ENCODE measurements at places on chromosomes 7 and 10.

DNA sequence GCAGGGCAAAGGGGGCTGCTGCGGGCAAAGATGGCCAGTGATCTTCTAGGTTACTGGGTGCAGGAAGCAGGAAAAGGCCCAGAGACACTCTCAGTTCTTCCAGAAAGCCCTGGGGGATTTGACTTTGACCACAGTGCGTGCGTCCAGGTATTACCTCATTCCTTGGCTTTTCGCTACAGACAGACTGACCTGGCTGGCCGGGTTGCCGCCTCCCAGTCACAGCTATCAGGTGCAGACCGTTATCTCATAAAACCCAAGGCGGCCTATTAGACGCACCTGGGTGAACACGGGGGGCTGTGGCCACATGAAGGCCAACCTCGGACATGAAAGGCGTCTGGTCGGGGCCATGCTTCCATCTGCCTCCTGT lies 80.3 kb downstream of the FOXL3 start:
- H3K27me3 ChIP-seq = no peaks in the 10 kb centered on the region
- no peak overlapping the region for H3K27ac ChIP-seq
- H3K4me1 ChIP-seq = no peaks in the 10 kb centered on the region

- DNase-seq = no peak
- no peaks in the 10 kb centered on the region for H3K27me3 ChIP-seq
- H3K27ac ChIP-seq = no peak overlapping the region
- no peaks in the 10 kb centered on the region for H3K36me3 ChIP-seq
These were observed 12.5 kb upstream of the ZNF487 start for GRCh38 chr10:43424416-43424815.

DNA sequence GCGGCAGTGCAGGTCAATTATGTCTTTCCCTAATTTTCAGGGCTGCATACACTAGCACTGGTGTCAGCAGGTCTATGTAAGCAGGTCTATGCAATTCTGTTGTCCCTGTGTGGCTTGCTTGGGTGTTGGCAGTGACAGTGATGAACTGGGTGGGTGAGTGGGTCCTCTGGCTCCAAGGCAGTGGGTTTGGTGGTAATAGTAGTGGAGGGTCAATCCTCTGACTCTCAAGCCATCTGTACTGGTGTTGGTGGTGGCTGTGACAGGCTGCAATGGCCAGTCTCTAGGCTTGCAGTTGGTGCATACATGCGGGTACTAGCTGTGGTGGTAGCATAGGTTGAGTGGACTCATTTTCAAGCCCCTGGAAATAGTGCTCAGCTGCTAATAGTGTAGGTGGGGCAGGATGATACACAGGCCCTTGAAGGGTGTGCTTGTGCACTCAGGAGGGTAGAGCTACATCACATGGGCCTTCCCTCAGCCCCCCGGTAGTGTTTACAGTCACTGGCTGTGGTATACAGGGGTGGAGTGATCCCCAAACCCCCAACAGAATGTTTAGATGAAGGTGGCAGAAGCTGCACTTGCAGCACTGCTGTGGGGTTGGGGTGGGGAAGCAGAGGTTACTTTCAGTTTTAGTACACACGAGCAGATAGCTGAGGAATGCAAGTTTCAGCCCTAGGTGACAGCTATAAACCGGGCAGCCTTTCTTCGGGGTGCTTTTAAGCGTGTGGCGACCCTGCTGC lies 331.3 kb downstream of the PCDH15 start:
- H3K4me3 ChIP-seq = no peak overlapping the region
- no peak for DNase-seq
- H3K27ac ChIP-seq = no peak overlapping the region

DNA sequence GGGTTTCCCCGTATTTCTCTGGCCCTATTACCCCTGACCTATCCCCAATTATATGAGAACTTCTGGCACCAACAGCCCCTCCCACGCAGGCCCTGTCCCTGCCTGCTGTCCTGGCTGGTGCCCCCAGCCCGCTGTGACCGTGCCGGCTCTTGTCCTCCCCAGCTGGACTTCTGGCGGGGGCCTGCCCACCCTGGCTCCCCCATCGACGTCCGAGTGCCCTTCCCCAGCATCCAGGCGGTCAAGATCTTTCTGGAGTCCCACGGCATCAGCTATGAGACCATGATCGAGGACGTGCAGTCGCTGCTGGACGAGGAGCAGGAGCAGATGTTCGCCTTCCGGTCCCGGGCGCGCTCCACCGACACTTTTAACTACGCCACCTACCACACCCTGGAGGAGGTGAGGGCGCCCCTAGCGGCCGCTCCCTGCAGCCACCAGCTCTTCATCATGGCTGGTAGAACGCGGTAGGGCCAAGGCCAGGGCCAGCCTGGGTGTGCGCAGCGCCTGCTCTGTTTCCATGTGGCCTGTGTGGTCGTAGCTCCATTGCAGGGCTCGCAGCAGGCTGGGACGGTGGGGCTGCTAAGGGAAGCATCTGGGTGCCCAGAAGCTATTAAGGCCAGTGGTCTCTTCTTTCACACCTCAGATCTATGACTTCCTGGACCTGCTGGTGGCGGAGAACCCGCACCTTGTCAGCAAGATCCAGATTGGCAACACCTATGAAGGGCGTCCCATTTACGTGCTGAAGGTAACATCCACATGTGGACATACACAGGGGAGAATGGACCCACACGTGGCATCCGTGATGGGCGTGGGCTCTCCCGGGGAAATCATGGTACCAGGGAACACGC lies 1.4 kb downstream of the CPA1 start:
- no peak overlapping the region for H3K4me3 ChIP-seq
- H3K4me1 ChIP-seq = no peaks in the 10 kb centered on the region
- no peaks in the 10 kb centered on the region for H3K36me3 ChIP-seq
- DNase-seq = no peak

DNA sequence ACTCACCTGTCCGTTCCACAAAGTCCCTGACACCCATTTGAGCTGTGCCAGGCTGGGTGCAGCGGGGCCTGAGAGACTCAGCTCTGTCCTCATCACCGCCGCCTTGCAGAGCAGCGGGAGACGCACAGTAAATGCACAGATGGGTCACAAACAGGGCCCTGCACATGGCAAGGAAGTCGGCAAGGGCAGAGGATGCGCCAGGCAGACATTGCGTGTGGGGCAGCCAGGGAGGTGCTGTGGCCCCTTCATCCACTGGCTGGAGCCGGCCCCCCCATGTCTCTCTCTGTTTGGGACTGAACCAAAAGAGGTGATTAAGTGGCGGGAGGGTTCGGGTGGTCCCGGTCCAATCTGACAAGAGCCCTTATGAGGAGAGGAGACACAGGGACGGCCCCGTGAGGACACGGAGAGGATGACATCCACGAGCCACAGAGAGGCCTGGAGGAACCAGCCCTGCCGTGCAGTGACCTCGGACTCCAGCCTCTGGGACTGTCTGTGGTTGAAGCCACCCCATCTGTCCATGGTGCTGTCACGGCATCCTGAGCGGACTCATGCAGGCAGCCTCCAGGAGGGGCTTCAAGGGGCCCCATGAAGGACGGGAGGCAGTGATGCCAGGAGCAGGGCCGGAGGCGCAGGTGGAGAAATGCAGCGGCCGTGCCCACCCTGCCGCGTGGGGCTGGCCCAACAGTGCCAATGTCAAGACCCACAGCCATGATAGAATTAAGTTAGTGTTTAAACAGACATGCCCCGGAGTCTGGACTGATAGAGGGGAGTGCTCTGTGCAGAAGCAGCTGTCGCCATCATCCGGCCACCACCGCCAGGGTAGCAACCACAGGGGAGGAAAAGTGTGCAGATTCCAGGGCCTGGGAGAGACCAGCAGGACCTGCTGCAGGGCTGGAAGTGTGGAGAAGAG lies 28.4 kb upstream of the FOXL3 start:
- H3K27me3 ChIP-seq = no peaks in the 10 kb centered on the region
- no peak overlapping the region for H3K27ac ChIP-seq
- H3K4me3 ChIP-seq = no peak overlapping the region
- peaks cover 2% of the 10 kb centered on the region for H3K36me3 ChIP-seq

DNA sequence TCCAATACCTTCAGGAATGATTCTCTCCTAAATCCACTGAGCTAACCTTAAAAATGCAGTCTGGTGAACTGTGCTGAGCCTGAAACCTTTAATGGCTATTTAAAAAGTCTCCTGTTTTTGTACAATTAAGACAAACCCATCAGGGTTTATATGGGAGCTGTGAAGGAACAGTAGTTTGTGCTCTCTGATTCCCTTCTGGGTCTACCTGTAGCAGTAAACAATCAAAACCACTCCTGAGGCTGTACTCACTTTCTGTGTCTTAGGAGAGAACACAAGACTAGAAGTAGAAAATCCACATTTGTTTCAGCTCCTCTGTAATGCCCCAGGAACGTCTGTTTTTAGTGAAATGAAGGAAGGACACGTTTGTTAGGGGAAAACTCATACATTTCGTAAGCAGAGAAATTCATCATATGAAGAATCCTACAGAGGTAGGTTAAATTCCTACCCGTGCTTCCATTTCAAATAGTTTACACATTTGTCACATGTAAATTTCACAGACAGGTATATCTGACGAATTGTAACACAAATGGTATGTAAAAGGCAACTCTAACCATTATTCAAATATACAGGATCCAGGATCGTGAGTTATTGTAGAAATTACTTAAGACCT lies 2.6 kb downstream of the CUX1 start:
- no peak overlapping the region for H3K27ac ChIP-seq
- H3K4me1 ChIP-seq = peaks cover 42% of the 10 kb centered on the region
- no peaks in the 10 kb centered on the region for H3K27me3 ChIP-seq

GRCh38 chr7:140061607-140061930 lies 1.2 kb downstream of the PARP12 start:
- no peak for DNase-seq
- peak overlapping the region; percentile 88 for H3K4me3 ChIP-seq
- no peaks in the 10 kb centered on the region for H3K36me3 ChIP-seq
- no peaks in the 10 kb centered on the region for H3K4me1 ChIP-seq
- H3K27ac ChIP-seq = peak overlapping the region; percentile 30

- H3K27me3 ChIP-seq = no peaks in the 10 kb centered on the region
- no peaks in the 10 kb centered on the region for H3K36me3 ChIP-seq
- H3K4me3 ChIP-seq = no peak overlapping the region
- H3K4me1 ChIP-seq = no peaks in the 10 kb centered on the region
- H3K27ac ChIP-seq = no peak overlapping the region
These were observed 78.0 kb downstream of the ADARB2 start for GRCh38 chr10:1659221-1659791.

DNA sequence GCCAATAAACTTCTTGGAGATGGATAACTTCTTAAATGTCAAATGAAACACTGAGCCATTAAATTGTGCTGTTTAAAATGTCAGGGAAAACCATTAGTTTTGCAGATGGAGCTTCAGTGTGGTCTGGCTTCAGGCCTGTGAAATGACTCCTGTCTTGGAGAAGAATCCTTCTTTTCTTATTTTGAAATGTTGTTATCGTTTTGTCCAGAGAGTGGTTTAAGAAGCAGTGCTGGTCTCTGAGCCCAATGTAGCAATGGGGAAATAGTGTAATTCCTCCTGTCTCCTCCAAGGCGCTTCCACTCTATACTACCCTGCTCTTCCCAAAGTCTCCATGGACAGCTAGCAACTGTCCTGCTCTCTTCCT lies 177.6 kb downstream of the REEP3 start:
- no peaks in the 10 kb centered on the region for H3K36me3 ChIP-seq
- H3K27me3 ChIP-seq = no peaks in the 10 kb centered on the region
- no peak overlapping the region for H3K4me3 ChIP-seq
- no peak for DNase-seq

GRCh38 chr10:86962136-86962980 lies 4.0 kb downstream of the SNCG start:
- H3K27ac ChIP-seq = no peak overlapping the region
- no peaks in the 10 kb centered on the region for H3K27me3 ChIP-seq
- no peaks in the 10 kb centered on the region for H3K36me3 ChIP-seq
- H3K4me1 ChIP-seq = peaks cover 15% of the 10 kb centered on the region

DNA sequence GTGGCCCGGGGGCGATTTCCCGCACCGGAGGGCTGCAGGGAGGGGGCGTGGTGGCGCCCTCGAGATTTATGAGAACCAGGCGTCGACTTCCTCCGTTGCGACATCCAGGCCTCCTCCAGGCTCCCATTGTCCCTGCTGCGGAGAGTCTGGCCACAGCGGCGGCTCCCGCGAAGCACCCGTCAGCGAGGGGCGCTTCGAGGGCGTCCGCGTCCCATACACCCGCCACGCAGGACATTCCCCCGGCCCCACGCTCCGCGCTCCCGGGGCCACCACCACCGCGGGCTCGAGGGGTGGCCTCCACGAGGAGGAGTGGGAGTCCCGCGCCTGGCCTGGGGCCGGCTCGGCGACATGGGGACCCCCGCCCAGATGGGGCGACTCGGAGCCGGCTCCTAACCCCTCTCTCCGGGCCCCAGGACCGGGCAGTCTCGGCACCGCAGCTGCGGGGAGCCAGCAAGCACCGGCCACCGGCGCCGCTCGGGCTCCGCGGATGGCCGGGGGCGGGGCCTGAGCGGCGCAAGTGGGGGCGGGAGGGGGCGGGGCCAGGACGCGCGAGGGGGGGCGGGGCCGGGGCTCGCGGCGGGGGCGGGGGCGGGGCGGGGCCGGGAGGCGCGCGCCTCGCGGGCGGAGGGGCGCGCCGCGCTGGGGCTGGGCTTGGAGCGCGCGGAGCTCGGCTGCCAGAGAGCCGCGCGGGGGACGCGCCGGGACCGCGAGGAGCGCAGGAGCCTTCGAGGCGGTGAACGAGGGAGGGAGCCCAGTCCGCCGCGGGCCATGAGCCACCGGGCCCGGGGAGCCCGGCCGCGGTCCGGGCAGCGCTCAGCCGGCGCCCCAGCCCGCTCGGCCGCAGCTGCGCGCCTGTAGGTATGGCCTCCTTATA lies at the start of gene SH2B2:
TSS of gene SH2B2 (plus strand) at position 632 of the 874 bp plus-strand sequence. CDS start 13,683 bp downstream, outside the sequence.
- no peaks in the 10 kb centered on the region for H3K27me3 ChIP-seq
- H3K36me3 ChIP-seq = no peaks in the 10 kb centered on the region
- DNase-seq = peak; percentile 88
- peak within 1 kb of the TSS; percentile 81 for H3K4me3 ChIP-seq
- H3K27ac ChIP-seq = peak within 1 kb of the TSS; percentile 92

GRCh38 chr10:91462423-91462822 lies 52.3 kb downstream of the HECTD2 start:
- peaks cover 3% of the 10 kb centered on the region for H3K36me3 ChIP-seq
- DNase-seq = no peak
- H3K4me3 ChIP-seq = no peak overlapping the region
- no peak overlapping the region for H3K27ac ChIP-seq
- H3K27me3 ChIP-seq = no peaks in the 10 kb centered on the region
- H3K4me1 ChIP-seq = no peaks in the 10 kb centered on the region

- H3K4me1 ChIP-seq = peaks cover 19% of the 10 kb centered on the region
- H3K4me3 ChIP-seq = no peak overlapping the region
- H3K36me3 ChIP-seq = no peaks in the 10 kb centered on the region
- DNase-seq = no peak
- H3K27ac ChIP-seq = no peak overlapping the region
These were observed 14.6 kb upstream of the PRRT4 start for GRCh38 chr7:128376077-128376476.

DNA sequence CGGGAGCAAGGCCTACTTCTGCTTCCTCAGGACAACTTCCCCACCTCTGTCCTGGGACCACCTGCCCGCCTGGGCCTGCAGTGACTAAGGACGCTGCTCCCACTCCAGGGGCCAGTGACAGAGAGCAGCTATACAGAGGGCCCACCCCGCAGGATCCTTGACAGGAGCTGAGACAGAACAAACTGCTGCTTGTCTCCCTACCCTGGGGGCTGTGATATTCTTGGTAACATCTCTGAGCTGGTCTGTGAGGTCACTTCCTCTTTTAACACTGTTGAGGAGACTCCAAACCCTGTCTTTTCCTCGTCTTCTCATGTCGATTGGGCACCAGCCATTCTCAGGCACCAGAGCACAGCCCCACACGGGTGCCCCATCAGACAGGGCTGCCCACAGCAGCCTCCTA lies 6.9 kb upstream of the MRPS24 start:
- peaks cover 56% of the 10 kb centered on the region for H3K4me1 ChIP-seq
- no peak overlapping the region for H3K27ac ChIP-seq
- H3K4me3 ChIP-seq = no peak overlapping the region
- peaks cover 70% of the 10 kb centered on the region for H3K36me3 ChIP-seq

- no peaks in the 10 kb centered on the region for H3K4me1 ChIP-seq
- no peak for DNase-seq
- H3K36me3 ChIP-seq = no peaks in the 10 kb centered on the region
These were observed 8.2 kb upstream of the CLEC2L start for GRCh38 chr7:139515266-139515665.
